ENCODE measurements at places on chromosomes 7 and 10.

DNA sequence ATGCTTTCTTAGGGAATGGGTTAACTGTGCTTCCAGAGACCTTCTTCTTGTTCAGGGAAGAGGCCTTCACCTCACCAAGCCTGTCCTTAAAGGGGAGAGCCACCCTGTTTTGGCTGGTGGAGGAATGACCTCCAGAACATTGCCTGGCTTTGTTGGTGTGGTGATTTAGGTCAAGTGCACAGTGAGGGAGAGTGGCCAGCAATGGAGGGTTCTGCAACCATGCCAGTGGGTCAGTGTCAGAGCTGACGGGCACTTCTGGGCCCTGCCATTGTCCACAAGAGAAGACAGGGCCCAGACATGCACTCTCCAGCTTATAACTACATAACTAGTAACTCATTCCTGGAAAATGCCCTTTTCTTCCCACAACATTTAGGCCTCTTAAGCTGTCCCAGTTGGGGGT is 238.5 kb upstream of the AKR1E2 start:
- DNase-seq, result no peak

GRCh38 chr7:91128683-91129348 is 135.4 kb upstream of the FZD1 start:
- DNase-seq, result no peak

DNA sequence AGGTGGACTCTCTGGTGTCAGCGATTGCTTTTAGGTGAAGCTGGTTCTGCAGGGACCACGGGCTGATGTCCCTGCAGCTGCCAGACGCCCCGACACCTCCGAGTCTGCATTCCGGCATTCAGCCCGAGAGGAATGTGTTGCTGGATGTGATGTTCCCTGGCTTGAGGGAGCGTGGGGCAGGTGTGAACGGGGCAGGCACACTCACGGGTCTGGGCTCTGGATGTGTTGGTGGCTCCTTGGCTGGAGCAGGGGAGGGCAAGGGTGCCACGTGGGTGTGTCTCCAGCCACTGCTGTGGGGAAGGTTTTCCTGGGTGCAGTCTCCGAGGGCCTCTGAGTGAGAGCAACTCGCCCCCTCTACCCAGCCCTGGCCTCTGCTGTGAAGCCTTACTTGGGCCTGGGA is 140.5 kb downstream of the CAMK1D start:
- DNase-seq, result no peak

DNA sequence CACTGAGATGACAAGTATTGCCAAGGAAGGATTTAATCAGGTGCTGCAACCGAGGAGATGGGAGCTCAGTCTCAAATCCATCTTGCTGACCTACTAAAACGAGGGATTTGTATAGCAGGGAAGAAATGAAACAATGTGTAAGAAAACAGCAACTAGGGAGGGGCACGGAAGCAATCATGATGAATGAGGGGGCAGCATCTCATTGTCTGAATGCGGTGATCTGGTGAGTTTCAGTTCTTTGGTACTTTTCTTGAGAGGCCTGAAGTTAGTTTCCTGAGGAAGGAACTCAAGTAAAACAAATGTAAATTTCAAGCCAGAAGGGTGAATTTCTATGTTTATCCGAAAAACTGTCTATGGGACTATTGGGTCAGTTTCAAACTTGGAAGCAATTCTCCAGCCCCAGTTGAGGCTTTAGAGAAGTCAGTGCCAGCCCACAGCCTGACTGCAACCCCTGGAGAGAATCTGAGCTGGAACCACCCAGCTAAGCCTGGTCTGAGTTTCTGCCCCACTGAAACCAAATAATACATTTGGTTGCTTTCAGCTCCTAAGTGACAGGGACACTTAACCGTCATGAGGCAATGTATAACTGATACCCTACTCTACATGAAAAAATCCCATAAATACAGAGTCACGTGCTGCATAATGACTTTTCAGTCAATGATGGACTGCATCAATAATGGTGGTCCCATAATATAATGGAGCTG is 45.8 kb upstream of the TNS3 start:
- no peak for DNase-seq

GRCh38 chr10:47181052-47181849 is 118.7 kb upstream of the GDF10 start:
- no peak for DNase-seq

- no peak for DNase-seq
Measured at GRCh38 chr10:114084215-114084614, 40.5 kb downstream of the ADRB1 start.

DNA sequence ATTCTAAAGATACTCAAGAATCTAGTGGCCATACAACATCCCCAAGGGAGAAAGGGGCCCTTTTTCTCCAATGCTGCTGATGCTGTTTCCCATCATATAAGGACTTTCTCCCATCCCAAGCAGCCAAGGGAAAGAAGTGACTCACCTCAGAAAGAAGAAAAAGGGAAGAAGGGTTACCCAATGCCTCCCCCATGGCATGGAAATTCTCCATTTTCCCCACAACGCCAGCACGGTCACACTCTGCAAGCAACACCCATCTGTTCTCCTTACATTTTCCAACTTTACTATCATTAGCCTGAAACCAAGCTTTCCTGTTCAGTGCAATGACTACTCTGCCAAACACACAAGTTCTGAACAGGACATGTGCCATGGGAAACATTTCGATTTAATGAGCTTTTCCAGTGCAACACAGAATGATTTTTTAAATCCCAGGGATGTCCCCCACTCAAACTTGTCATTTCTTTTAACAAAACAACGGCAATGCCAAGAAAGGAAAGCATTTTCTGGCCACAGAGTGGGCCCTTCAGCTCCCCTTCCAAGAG is 67.9 kb downstream of the PTPRN2 start:
- DNase-seq, result no peak

GRCh38 chr10:78717200-78717599 is 351.6 kb upstream of the ZMIZ1 start:
- no peak for DNase-seq

GRCh38 chr10:17226891-17227303 is 1.1 kb upstream of the VIM start:
- DNase-seq, result no peak

- no peak for DNase-seq
Measured at GRCh38 chr7:4113271-4113670, 568.8 kb upstream of the FOXK1 start.

DNA sequence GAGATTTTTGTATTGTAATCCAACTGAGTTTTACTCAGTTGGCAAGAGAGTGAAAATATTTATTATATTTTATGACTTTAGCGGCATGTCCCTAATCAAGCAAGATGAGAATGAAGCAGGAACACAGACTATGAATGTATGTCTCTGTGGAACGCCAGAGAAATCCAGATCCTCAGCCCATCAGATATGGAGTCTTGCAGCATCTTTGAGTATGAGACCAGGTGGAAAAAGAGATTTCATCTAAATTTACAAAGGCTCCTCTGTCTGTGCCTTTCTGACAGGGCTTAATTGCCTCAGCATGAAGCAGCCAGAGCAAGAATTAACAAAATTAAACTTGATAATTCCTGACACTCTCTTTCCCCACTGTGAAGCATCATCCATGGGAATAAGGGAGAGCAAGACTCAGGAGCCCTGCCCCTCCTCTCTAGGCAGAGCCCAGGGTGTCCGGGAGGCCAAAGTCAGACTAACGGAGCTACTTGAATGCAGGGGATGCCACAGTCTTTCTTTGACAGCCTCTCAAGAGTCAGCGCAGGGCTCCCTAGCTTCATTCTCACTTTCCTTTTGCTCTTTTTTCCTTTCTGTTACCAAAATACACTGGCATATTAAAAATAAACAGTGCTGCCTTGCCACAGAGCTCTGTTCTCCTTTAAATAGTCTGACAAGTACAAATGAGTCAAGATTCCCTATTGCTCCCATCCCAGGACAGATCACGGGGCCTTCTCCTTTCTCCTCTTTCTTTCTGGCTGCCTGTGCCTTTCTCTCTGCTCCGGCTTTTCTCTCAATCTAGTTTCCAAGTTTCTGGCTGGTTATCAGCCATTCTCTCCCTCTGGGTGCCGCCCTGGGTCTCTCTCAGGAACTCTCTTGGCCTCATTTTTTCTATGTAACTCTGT is 132.2 kb upstream of the INHBA start:
- DNase-seq, result no peak

- no peak for DNase-seq
Measured at GRCh38 chr7:2015251-2015871, 217.4 kb downstream of the MAD1L1 start.

DNA sequence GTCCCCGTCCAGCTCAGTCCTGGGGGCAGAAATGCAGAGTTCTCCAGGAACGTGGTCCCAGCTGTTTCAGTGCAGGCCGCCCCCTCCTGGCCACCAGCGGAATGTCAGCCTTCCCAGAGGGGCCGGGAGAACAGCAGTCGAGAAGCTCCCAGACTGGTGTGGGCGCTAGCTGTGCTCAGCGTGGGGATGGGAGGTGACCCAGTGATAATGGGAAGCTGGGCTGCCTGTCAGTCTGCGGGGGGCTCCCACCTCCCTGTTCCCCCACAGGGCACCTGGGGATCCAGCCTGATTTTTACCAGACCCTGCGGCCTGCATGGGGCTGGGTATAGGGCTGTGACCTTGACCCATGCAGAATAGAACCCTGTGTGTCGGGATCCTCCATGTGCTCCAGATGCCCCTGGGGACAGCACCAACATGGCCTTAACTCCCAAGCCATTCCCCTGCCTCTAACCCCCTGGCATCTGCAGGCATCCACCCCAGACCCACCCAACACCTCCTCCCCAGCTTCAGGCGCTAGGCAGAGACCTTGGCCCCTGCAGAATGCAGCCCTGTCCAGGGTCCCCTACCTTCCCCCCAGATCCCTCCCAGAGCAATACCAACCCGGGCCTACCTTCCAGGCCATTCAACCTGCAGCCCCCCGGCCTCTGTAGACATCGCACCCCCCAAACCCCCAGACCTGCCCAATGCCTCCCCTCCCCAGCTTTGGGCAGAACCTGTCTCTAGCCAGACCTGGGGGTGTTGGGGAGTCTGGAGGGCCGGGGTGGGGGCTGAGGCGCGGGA is 880 bp upstream of the ELN start:
- peak; percentile 79 for DNase-seq

DNA sequence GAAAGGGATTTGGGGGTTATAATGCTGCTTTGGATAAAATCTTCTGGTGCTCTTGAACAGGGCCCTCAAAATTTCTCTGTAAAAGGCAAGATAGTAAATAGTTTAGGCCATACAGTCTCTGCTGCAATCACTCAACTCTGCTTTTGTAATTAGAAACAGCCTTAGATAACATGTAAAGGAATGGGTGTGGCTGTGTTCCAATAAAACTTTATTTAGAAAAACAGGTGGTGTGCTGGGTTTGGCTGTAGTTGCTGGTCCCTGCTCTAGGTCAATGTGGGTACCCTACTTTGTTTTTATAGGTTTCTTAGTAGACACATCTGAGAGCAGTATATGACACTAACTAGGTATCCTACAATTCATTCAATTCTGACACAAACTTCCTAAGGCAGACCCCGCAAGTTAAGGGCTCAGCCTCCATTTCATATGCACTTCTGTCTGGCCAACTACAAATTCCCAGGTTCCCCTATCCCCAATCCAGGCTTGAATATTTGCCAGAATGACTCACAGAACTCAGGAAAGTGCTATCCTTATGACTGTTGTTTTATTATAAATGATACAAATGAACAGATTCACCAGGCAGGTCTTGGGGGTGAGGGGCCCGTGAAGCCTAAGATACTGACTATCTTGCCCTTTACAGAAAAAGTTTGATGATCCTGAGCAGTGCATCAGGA is 349.9 kb downstream of the RPS24 start:
- no peak for DNase-seq

DNA sequence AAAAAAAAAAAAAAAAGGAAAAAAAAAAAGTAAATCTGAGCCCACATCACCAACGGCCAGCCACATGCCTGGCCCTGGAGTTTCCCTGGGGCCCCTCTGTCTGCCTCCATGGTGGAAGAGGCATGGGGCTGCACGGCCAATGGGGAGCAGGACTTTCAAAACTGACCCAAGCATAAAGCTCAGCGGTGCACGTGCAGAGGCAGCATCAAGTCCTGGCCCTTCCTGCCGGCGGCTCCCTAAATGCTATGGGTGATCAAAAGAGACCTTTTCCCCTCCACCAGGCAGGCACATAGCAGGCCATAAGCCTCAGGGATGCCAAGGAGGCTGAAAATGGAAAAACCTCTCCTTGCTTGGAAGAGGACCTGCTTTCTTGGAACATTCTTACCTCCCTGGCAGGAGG is 94.3 kb downstream of the OAT start:
- DNase-seq, result no peak

- peak; percentile 45 for DNase-seq
Measured at GRCh38 chr10:104322416-104322782, 15.9 kb downstream of the ITPRIP start.

- DNase-seq, result peak; percentile 66
Measured at GRCh38 chr7:100887516-100888290, 1.8 kb downstream of the UFSP1 start.

- peak; percentile 63 for DNase-seq
Measured at GRCh38 chr10:4652111-4653010, 173.6 kb upstream of the AKR1E2 start.

Measured in activated T-cell treated with anti-CD3 and anti-CD28 coated beads, Interleukin-2, amount 50 U/mL, for 24 hours (primary cell).